ENCODE measurements at places on chromosomes 5 and 9. TPM values are rescaled to one million over a fixed set of nuclear protein-coding genes. Genes with fewer than 3 reads are reported as not detected.
A peak's percentile ranks its signal among the peaks of the same experiment; 100 is the strongest.

Gene SPATA31A3
- total RNA-seq: not detected

Gene CARD6
- total RNA-seq: 8.7 TPM

DNA sequence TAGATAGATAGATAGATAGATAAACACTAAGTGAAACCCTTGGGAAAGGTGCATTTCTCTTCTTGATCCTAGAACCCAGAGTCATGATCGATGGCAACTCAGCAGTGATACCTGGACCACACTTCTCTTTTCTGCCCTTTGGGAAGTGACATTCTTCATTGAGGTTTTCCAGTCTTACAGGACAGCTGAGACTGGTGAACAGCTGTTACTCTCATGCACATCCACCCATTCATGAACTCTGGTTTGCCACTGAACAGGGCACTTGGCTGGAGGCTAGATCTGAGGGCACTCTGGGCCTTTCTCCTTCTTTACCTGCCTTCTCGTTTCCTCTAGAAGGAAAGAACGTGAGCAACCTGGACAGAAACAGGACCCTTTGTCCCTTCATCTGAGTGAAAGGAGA lies 164.5 kb downstream of the DRD1 start:
- no peak for DNase-seq

DNA sequence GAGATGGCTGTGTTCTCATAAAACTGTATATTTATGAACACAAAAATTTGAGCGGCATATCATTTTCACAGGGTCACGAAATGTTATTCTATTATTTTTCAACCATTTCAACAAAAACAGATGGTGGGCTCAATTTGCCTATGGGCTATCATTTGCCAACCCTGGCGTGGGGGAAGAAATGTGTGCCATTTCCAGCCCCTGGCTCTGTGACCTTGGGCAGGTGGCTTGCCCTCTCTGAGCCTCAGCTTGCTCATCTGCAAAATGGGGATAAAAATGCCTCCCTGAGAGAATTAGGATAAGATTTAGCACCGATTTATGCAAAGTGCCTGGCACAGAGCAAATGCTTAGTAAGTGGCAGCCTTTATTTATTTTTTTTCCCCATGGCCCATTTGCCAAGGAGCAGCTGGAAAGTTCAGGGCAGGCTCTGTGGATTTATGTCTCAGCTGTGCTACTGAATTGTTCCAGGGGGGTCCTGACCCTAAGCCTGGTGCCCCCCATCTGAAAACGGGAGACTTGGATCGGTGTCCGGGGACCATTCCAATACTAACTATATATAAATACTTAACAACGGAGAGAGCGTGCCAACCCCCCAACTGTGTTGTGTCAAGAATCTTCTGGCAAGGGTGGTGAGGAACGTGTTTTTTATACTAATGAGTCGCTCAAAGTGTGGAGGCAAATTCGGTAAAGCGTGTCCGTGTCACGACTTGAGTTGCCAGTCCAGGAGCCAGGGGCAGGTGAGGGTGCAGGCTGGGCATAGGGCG lies 34.5 kb downstream of the HRH2 start:
- no peak for DNase-seq

GRCh38 chr9:126965541-126966428 lies 51.2 kb downstream of the RALGPS1 start:
- DNase-seq: peak; percentile 72

- DNase-seq: no peak
Observed at GRCh38 chr5:108543486-108543885, 161.6 kb upstream of the FBXL17 start.

- no peak for DNase-seq
Observed at GRCh38 chr5:167305591-167306213, 985.7 kb upstream of the WWC1 start.

Gene CCL27
- not detected for total RNA-seq

DNA sequence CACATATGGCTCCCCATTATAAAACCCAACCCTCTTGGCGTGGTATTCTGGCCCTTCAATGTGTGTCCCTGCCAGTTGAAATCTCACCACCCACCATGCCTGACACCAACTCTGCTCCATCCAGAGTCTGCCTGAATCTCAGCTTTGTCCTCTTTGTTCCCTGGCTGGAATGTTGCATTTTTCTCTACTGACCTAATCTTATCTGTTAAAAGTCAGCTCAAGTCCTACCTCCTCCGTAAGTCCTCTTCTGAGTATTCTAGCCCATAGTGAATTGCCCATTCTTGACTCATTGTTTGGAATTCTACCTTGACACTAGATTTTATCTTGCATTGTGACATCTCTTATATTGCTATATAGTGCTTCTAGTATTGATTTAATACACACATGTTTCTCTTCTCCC lies 207.1 kb upstream of the VLDLR start:
- no peak for DNase-seq

GRCh38 chr9:111916234-111916645 lies 19.6 kb downstream of the UGCG start:
- no peak for DNase-seq

Gene IL9
- not detected for total RNA-seq

Gene SH3RF2
- total RNA-seq: 2.2 TPM

Gene HRH2
- total RNA-seq: not detected

DNA sequence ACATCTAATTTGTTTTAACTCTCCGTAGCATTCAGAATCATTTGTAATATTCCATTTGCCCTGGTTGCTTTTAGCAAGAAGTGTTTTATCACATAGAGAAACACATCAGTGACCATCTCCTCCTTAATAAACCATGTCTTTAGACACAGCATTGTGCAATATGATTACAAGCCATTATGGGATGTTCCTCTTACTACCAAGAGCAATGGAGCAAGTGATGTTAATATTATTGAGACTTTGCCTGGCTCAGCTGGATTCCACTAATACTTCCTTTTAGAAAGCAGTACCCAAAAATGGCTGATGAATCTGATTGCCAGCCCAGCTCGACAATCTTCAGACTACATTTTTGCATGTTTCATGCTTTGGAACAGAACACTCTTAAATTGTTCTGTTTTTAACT lies 364.2 kb downstream of the OSTF1 start:
- no peak for DNase-seq

DNA sequence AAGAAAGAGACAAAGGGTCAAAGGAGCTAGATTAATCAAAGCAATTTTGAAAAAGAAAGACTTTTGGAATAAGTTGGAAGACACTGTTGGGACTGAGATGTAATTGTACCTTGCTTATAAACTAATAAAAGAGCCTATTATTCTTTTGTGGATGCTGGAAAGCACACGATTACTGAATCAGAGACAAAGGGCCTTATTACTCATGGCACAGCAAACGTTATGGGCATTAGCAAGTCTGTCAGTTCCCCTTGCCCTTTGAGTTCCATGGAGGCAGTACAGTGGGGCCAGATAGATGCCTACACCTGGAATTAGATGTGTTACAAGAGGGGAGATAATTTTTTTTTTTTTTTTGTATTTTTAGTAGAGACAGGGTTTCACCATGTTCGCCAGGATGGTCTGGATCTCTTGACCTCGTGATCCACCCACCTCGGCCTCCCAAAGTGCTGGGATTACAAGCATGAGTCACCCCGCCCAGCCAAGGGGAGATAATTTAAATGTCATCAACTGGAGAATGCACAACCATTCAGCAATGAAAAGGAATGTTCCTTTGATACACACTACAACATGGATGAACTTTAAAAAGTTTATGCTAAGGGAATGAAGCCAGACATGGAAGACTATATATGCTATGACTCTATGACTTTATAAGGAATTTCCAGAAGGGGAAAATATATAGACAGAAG lies 128.9 kb downstream of the STARD4 start:
- peak; percentile 12 for DNase-seq

DNA sequence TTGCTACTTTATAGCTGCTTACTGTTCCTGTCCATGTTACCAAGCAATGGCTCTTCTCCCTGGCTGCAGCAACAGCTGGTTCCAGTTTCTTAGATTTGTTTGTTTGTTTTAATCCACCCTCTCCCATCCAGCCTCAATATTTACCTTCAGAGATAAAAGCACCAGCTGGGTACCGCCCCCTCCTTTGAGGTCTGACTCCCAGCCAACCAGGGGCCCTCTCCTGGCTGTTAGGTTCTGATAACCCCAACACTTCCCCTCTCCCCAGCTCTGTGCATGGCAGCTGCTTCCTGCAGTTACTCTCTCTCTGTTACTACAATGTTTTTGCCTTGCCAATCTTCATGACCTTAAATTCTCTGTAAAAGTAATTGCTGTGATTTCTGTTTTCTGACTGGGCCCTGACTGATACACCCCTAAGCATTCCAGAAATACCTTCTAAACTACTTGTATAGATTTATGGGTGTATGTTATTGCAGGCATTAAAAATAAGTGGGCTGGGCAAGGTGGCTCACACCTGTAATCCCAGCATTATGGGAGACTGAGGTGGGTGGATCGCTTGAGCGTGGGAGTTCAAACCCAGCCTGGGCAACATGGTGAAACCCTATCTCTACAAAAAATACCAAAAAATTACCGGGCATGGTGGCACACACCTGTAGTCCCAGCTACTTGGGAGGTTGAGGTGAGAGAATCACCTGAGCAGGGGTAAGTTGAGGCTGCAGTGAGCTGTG lies 2.6 kb upstream of the GCNT1 start:
- DNase-seq: peak; percentile 97

GRCh38 chr5:139755892-139756671 lies 39.5 kb upstream of the PSD2 start:
- DNase-seq: no peak

Gene SSNA1
- total RNA-seq: 81.5 TPM

- DNase-seq: no peak
Observed at GRCh38 chr5:180865981-180866695, 5.1 kb upstream of the ZFP62 start.

GRCh38 chr9:114827641-114828302 lies 21.9 kb upstream of the TNFSF15 start:
- no peak for DNase-seq

DNA sequence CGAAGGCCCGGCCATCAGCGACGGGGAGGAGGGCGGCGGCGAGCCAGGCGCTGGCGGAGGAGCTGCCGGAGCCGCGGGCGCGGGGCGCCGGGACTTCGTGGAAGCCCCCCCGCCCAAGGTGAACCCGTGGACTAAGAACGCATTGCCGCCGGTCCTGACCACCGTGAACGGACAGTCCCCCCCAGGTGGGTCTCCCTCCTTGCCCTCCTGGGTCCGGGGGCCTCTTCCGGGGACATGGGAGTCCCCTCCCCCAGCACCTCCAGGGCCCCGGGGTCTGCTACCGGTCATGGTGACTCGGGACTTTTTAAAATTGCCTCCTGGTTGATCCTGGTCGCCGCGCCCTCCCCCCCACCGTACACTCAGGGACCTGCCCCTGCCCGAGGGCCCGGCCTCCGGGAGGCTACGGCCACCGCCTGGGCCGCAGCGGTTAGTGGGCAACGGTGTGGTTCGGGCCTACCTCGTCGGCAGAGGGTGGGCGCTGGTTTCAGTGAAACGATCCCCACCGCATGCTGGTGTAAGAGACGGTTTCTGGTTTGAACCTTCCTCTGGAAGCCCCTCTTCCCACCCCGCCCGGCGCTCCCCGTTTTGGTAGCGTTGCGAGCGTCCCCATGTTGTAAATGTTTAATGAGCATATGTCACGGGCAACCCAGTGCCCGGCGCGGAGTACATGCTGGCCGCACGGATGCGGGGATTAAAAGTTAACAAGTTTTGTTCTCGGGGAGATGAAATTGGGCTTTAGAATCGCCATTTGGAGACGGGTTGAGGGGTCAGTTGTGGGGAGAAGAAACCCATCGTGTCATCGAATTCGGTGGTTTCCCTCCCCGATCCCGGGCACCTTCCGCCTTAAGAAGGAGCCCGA lies 1.1 kb downstream of the LARP1 start:
- DNase-seq: peak; percentile 30

Gene TSSK1B
- 0.64 TPM for total RNA-seq

Gene SPINK7
- not detected for total RNA-seq

Gene BOD1
- 66.0 TPM for total RNA-seq

- no peak for DNase-seq
Observed at GRCh38 chr9:73020877-73021276, 68.0 kb upstream of the ALDH1A1 start.
